Endodermal cell (in vitro differentiated cells): ENCODE measurements at places on chromosomes 6 and 20. TPM values are rescaled to one million over a fixed set of nuclear protein-coding genes. Genes with fewer than 3 reads are reported as not detected.

KCNK16 gene
- not detected in 2 replicates for total RNA-seq

TGM2 gene
- 0.27 to 0.40 TPM (median 0.33 TPM) in 3 replicates for total RNA-seq

CTNNBL1 gene
- 68.6 to 82.4 TPM (median 81.6 TPM) in 3 replicates for total RNA-seq

ESR1 gene
- total RNA-seq, result 0.14 TPM in 1 of 3 replicates, not detected in the others

GSTA3 gene
- not detected in 2 replicates for total RNA-seq

ADGB gene
- 0.95 to 1.3 TPM (median 1.2 TPM) in 3 replicates for total RNA-seq
